ENCODE measurements at places on chromosomes 5 and 9.

- no peak for DNase-seq
These were observed 18.4 kb downstream of the FAM219A start for GRCh38 chr9:34440017-34440416.

GRCh38 chr9:8644571-8644970 lies 845.0 kb upstream of the DMAC1 start:
- DNase-seq, result no peak

DNA sequence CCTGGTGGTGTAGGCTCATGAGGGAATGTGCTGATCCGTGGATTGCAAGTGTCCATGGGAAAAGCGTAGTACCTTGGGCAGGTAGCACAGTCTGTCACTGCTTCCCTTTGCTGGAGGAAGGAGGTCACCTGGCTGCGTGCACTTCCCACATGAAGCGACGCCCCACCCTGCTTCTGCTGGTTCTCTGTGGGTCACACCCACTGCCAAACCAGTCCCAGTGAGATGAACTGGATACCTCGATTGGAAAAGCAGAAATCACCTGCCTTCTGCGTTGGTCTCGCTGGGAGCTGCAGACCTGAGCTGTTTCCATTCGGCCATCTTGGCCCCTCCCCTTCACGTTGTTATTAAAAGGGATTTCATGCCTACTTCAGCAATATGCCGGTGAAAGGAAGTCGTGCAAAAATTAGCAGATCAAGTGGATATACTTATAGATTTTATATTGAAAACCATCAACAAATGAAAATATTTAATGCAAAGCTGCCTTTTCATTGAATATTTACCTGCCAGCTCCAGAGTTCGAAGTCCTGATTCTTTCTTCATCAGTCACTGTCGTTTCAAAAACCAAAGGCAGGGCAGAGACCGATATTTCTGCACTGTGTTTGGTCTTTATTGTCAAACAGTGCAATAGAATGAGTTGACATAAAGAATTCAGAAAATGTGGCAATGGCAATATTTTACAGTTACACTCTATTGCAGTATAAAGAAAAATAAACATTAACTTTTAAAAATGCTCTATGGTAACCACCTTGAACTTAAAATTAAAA lies 123.2 kb downstream of the JAKMIP2 start:
- no peak for DNase-seq

DNA sequence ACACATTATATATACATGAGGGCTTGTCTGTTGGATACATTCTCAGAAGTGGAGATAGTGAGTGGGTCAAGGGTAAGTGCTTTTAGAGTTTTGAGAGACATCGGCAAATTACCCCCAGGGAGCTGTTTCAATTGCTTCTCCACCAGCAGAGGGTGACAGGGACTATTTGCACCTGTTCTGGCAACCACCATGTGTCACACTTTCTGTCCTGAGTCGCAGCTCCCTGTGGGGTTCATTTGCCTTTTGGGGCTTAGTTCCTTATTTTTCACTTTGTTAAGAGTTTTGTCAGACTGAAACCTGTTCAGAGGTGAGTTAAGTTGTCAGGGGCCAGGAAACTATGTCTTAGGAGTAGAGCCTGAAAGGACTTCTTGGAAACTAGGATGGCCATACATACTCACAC lies 20.1 kb upstream of the SLC36A1 start:
- DNase-seq, result no peak

GRCh38 chr9:21901546-21901945 lies 92.6 kb downstream of the CDKN2A start:
- DNase-seq, result no peak

- no peak for DNase-seq
These were observed 827.5 kb upstream of the WWC1 start for GRCh38 chr5:167463939-167464338.

GRCh38 chr5:120771202-120771601 lies 307.1 kb downstream of the PRR16 start:
- DNase-seq, result no peak

- DNase-seq, result no peak
These were observed 543 bp downstream of the ST8SIA4 start for GRCh38 chr5:100902440-100903038.

DNA sequence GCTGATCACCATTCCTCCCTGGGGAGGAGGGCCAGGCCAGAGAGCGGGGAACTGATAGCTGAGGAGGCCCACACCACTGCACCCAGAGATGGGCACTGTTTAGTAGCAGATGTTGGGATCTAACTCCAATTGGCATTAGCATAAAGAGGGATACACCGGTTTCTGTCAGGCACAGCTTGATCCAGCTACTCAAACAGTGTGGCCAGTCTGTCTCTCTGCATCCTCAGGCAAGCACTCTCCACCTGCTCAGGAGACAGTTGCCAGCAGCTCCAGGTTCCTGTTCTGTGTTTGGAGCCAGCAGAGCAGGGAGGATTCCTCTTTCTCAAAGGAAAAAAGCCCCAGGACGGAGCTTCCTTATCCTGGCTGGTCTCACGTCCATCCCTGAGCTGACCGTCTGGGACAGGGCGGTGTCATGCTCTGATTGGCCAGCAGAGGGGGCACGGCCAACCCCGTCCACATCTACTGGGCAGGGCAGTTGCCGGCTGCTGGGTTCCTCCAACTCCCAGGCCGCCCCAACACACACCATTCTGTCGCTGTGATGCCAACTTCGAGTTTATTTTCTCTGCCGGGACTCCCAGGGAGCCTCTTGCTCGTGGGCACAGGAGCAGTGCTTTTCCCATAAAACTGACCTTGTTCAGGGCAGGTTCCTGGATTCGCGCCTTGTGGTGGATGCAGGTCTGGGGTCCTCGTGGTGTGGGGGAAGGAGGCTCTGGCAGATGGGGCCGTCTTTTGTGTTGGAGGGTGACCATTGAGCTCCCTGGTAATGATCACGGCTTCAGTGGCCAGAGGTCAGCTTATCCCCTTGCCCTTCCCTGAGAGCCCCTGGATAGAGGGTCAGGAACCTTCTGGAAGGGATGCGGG lies 47.9 kb downstream of the COL5A1 start:
- DNase-seq, result peak; percentile 66

- no peak for DNase-seq
These were observed 16.2 kb downstream of the PRKAA1 start for GRCh38 chr5:40781843-40782409.

DNA sequence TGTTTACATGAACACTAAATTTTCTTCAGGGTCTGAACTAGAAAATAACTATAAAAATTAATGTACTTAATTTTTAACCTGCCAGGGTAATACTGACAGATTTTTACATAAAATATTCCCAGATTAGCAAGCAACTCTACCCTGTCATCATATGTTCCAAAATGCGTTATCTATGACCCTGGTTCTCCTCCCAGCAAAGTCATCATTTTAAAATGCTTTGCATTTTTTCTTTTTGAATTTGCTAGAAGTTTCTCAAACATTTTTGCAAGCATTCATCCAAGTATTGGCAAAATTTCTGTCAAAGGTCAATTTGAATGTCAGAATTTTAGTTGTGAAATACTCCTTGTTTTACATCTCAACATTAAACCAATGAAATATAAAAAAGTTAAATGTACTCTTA lies 144.5 kb upstream of the FTMT start:
- DNase-seq, result no peak

DNA sequence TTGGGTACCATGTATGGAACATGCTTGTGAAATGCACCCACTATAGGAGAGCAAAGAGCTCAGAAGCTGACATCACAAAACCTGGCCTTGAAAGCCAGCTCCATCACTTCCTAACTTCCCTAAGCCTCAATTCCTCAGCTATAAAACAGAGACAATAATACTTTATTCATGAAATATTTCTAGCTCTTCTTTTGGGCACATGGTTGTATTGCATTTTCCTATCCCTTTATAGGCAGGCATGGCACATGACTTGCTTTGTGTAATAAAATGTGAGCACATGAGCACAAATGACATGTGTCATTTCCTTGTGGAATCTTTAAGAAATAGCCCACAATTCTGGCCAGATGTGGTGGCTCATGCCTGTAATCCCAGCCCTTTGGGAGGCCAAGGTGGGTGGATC lies 18.5 kb downstream of the ZNF366 start:
- DNase-seq, result no peak

- DNase-seq, result no peak
These were observed 12.0 kb upstream of the ENC1 start for GRCh38 chr5:74652576-74652975.

- no peak for DNase-seq
These were observed 9.9 kb upstream of the MRNIP start for GRCh38 chr5:179868541-179868940.

DNA sequence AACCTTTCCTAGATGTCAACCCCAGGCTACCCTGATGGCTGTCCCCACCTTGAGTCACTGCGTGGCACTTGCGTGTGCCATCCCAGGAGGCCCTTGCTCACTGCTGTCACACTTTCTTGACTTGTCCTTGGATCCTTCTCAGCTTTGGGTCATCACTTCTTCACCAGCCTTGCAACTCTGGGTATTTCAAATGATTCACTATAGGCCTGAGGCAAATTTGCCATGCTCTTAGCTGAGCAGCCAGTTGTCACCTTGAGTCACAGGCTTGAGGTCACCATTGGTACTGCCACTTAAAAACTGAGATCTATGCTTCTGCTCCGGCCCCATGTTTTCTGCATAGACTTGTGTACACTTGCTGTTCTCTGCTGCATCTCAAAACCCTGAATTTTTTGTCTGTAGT lies 84.7 kb downstream of the BASP1 start:
- peak; percentile 21 for DNase-seq

- DNase-seq, result no peak
These were observed 141.5 kb downstream of the FSTL4 start for GRCh38 chr5:133470841-133471240.

GRCh38 chr9:117125531-117125930 lies 289.3 kb downstream of the ASTN2 start:
- no peak for DNase-seq

- no peak for DNase-seq
These were observed 22.0 kb downstream of the EXOC3 start for GRCh38 chr5:464843-465590.

DNA sequence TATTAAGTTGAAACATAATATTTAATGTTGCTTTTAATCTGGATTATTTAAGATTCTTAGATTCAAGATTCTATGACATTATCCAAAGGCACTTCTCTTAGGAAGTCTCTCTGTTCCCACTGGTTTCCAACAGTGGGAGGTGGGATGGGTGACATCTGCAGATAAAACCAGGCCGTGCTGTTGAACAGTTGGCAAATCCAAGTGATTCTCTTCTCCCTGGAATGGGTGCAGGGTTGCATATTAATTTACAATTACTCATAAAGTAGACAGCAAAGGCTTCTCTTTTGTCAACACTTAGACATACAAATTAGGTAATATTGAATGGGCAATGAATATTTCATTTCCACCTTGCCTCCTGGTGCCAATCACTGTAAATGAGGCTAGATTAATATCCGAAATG lies 233.7 kb upstream of the IL12B start:
- no peak for DNase-seq
